ENCODE measurements at places on chromosomes 1 and 21.

DNA sequence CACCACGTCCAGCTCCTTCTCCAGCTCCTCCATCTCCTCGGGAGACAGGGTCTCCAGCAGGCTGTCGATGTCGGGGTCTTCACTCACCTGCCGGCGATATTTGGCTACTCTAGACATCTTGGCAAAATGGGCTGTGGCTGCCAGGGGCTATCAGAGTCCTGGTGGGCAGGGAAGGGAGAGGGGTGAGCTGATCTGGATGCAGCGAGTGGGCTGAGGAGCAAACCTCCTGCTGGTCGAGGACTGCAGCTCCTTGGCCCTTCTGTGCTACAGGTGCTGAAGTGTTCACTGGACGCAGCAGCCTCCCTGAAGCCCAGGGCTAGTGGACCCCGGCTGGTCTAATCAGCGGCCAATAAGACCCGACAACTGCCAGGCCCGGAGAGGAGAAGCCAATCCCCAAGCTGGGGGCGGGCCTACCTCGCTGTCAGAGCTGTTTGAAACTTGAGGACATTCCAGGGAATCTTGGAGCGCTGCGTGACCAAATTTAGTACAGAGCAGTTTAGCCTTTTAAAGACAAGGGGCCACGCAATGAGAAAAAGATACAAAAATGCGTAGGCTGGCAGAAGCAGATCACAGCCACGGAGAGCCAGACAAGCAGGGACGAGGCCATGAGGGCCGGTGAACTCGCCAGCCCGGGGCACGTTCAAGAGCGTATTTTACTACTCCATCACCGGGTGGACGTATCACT is at the start of gene LMOD1:
TSS of gene LMOD1 (minus strand) at position 325 of the 685 bp plus-strand sequence. CDS start at position 117, 208 bp downstream.
- peak; percentile 88 for DNase-seq

DNA sequence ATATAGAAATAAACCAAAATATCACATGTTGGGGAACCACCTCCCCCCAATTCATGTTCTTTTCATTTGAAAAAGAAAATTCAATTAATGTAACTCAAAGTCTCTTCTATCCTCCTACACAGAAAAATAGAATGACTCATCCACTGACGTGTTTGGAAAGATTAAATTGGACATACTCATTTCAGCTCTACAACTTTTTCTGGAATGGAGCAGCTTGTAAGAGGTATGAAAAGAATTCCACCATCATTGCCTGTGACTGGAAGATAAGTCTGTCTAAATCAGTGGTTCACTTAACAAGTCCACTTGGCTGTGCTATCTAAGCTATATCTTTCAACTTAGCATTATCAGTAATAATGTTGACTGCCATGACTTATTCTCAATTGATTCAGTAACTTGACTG is 702.3 kb downstream of the BRINP3 start:
- peak; percentile 88 for DNase-seq

DNA sequence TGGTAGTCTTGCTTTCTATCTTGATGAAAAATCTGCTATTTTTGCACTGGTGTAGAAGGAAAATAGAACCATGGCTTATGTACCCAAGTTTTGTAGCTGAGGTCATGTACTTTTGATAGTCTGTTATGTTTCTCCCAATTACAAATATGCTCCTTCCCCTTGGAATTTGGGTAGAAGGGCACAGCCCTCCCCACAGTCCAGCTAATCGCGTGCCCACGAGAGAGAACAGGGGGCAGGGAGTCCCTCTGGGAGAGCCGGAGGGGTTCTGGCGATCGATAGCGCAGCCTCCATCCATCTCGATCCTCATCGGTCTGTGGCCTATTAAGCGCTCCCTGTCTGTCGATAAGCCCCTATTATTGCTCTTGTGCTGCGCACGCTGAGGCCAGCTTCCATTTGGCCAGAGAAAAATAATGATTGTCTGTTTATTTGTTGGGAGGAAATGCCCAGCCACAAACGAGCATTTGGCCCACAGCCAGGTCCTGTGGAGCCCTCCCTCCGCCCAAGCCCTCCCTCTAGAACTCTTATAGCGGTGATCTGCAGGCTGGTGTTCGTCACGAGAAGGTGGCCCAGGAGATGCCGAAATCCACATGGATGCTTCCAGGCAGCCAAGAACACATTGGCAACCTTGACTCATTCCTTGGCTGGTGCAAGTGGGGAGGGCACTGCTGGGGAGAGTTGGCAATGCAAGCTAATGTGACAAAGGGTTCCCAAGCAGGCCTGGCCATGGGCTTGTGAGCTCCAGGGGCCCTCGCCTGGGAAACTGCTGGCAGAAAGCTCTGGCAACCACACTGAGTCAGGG is 134.7 kb upstream of the TNR start:
- DNase-seq, result no peak

GRCh38 chr1:243729956-243730355 is 120.1 kb downstream of the AKT3 start:
- no peak for DNase-seq

DNA sequence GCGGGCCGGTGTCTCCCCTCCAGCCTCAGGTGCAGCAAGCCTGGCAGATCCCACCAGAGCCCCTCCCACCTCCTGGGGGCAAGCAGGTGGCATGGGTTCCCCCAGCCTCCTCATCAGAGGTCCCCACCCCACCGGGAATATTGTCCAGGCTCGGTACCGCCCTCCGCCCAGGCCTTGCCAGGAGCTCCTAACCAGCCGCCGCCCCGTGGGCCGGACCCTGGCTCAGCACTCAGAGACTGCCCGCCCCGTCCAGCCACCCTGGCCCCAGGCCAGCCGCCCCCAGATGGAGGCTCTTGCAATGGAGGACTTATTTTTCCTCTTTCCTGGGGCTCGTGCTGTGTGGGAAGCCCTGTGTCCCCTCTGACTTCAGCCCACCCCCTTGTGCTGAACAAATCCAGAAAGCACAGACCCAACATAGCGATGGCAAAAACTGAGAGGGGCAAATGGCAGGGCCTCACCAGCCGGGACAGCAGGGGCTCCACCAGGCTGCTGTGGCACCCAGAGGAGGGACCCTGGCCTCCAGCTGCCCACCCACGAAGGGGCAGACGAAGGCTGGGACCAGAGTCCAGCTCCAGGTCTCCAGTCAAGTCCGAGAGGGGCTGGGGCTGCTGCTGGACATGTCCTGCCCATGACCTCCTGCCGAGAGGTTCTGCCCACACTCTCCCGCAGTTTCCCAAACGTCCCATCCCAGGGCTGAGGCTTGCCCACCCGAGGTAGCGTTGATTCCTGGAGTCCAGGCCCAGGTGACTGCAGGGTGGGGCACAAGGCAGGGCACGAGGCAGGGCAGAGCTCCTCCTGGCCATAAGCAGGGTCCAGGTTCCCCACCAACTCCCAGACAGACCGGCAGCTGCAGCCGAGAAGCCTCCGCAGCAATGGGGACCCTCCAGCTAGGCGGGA is 7.5 kb downstream of the MEGF6 start:
- no peak for DNase-seq

GRCh38 chr1:172287208-172287607 is 133.3 kb upstream of the C1orf105 start:
- DNase-seq, result peak; percentile 76

DNA sequence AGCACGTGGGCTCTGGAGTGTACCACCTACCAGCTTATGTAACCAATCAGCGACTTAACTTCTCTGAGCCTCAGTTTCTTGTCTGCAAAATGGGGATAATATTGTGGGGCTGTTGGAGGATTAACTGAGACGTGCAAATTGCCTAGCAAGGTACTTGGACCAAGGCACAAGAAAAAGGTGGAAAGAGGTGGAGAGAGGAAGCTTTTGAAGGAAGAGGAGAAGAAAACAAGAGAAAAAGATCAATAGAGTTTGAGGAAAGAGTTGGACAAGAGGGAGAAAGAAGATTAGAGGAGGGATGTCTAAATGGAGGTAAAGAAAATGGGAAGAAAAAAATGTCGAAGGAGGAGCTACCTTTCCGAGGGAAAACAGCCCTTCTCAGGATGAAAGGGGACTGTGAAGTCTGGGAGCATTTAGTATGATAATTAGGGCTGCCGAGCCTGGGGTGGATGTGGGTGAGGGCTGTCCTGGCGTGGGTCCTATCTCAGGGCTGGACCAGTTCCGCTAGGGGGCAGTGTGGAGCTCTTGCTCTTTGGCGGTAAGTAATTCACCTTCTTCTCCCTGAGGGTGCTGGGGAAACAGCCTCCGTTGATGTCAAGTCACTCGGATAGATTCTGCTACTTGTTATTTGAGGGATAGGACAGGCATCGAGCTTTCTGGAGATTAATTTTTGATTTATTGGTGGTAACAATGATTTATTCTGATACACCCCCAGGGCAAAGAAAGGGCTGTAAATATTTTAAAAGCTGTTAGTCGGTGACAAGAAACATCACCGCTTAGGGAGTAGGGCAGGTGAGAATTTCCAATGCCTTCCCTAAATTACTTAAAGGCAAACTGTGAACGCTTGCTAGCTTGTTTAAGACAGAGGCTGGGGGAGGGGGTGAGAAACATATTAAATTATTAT is 79.0 kb upstream of the NFASC start:
- DNase-seq, result peak; percentile 60

DNA sequence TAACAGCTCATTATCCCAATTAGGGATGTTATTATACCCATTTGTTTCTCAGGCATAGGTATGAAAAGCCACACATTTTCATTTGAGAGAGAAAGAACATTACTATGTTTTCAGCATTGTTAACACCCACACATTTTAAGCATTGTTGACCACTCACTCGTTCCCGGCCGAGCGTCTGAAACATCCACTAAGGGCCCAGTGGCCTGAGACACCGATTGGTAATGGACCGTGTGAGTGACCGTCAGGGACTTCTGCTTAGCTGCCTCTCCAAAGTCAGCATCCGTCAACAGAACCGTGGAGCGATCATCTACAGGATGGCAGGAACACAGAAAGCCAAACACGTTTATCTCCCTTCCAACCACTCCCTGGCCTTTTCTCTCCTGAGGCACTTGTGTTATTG is 184.6 kb downstream of the PCP4 start:
- DNase-seq, result no peak

GRCh38 chr1:231419147-231419546 is 2.9 kb downstream of the EGLN1 start:
- DNase-seq, result no peak

DNA sequence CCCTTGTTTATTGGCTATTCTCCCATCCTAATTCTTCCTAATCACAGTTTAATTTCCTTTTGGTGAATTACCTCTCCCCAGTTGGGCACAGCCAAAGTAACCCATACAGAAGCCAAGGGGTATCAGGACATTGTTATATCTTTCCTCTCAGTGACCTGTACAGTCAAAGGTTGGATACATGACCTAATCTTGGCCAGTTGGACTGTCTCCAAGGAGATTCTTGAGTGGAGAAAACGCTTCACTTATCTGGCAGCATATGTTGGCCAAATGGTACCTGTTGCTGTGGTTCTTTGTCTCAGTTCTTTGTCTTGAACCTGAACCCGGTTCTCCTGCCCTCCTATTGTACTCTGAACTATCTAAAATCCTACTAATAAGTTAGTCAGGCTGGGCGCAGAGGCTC is 15.3 kb upstream of the TBCE start:
- DNase-seq, result no peak

DNA sequence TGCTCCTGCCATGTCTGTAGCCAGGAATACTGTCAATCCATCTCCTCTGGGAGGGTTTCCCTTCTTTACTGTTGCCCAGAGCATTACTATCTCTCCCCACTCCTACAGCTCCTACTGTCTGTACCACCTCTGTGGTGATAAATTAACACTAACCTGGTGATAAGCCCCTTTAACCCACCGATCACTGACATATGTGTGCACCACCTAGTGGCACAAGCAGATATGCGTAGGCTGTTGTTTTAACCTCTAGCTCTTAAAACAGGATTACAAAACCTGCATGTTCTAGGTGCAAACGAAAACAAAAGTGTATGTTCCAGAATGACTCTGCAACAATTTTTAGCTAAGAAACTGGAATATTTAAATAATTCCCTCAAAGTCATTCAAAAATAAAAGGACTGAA is 93.9 kb upstream of the BEND5 start:
- peak; percentile 40 for DNase-seq

- DNase-seq, result no peak
These were observed 97.1 kb upstream of the ETV3 start for GRCh38 chr1:157235307-157235706.

DNA sequence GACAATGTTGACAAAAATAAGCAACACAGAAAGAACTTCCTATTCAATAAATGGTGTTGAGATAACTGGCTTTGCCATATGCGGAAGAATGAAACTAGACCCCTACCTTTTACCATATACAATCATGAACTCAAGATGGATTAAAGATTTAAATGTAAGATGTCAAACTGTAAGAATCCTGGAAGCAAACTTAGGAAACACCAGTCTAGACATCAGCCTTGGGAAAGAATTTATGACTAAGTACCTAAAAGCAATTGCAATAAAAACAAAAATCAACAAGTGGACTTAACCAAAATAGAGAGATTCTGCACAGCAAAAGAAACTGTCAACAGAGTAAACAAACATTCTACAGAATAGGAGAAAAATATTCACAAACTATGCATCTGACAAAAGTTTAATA is 16.1 kb upstream of the CLDN8 start:
- peak; percentile 37 for DNase-seq

DNA sequence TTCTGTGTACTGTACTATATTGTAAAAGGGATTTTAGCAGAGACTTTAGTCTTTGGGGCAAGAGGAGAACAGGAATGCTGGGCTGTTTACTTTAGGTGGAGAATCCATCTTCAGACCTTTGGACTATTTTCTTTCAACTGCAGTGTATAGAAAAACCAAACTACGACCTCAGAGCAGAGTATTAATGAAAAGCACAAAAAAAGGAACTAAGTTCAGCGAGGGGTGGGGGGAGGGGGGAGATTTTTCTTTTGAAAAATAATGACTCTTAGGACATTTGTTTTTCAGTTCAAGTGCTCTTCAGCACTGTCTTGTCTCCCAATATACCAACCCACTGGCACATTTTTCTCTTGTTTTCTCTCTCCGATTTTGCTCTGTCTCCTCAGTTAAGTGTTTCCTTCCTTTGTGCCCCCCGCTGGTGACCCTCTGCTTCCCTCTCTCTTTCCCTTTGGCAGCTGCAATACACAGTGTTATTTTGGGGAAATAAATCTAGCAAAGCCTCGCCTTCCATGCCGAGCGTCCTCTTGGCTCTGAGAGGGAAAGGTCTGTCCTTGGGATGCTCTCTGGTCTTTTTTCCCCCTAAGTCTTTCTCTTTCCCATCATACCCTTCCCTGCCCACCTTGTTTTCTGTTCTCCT is 44.8 kb downstream of the ACP6 start:
- no peak for DNase-seq

DNA sequence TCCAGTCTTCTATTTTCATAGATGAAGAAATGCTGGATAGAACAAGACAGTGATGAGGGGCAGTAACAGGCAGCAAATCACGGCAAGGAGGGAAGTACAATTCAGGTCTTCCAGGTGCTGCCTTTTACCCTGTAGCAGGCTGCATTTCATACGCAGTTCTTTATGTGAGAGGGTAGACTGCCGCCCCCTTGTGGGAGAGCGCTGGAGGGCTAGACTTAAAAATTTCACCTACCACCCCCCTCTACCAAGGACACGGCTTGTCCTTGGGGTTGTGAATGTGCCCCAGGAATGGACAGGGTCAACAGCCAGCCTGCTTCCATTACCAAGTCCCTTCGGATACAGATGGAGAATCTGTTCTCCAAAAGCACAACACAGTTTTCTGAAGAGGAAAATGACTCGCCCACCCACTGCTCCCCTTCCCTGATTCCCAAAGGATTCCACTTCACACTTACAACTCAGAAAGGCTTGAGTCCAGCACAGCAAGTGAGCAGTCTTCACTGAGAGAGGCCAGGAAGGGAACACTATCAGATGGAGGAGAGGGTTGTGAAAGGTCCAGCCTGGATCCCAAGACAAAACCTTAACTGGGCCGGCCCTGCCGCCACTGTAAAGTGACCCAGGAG is 7.4 kb downstream of the WDR77 start:
- peak; percentile 40 for DNase-seq

Data from fibroblast of pulmonary artery (primary cell).